ENCODE measurements at places on chromosomes 1 and 21. TPM values are rescaled to one million over a fixed set of nuclear protein-coding genes. Genes with fewer than 3 reads are reported as not detected.

SLC25A34 gene
- total RNA-seq, result 4.2 TPM

ILDR2 gene
- 23.2 TPM for total RNA-seq

DMRTA2 gene
- not detected for total RNA-seq

GRCh38 chr1:87240661-87241285, 87.9 kb upstream of the LMO4 start:
- no peak for DNase-seq

- no peak for DNase-seq
Measured at GRCh38 chr1:29575277-29575676, 339.0 kb downstream of the PTPRU start.

DNA sequence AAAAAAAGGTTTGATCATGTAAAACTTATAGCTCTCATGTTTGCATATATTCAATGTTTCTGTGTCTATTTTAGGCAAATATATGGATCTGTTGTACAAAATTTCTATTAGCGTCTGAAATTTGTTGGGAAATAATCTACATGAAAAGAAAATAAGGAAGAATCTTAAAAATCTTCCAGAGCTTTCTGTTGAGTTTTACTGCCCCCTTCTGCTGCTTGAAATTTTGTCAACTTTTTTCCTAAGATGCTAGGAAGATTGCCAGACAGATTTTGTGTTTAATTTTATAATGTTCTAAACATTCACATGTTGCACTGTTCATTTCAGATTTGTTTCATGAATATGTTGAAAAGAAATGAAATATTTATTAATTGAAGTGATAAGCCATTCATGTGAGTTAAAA, 2.5 kb upstream of the PTGS2 start:
- no peak for DNase-seq

GTF2B gene
- 19.9 TPM for total RNA-seq

DNA sequence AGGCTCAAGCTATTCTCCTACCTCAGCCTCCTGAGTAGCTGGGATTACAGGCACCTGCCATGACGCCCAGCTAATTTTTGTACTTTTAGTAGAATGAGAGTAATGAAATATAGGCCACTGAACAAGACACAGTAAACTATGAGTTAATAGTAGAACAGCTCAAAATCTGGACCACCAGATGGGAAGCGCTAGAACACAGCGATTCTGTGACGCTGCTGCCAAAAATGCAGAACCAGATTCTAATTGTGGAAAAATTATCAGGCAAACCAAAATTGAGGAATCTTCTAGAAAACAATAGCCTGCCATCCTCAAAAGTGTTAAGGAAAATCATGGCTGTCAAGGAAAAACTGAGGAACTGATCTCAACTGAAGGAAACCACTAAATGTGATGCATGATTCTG, 111.4 kb upstream of the TIAM1 start:
- DNase-seq, result no peak

ANXA9 gene
- 1.6 TPM for total RNA-seq

KIAA1614 gene
- 9.1 TPM for total RNA-seq

GRCh38 chr1:225567789-225568188, 85.1 kb downstream of the ENAH start:
- DNase-seq, result no peak

DNA sequence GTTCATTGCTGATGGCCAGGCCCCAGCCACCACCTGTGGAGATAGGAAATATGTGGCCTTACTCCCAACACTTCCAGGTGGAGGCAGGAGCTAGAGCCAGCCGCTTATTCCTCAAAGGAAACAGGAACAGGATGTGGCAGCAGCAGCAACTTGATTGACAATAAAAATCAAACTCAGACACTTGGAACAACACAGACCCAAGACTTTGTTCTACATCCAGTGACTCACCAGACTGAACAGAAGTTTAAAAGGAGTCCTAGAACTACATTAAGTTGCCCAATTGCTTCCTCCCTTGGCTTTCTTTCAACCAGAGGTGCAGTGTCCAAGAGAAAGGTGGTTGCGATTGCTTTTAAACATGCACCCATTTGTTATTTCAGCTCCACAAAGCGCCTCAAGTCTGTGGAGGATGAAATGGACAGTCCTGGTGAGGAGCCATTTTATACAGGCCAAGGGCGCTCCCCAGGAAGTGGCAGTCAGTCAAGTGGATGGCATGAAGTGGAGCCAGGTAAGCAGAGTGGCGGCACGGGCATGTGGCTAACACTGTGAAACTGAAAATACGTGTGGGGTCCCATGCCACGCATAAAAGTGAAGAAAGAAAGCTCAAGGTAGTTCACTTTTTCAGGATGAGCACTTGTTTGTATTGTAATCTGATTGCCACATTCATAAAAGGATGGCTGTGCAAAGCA, 276.6 kb downstream of the NFIA start:
- no peak for DNase-seq

GRCh38 chr1:20164694-20165202, 21.1 kb upstream of the UBXN10 start:
- DNase-seq, result peak; percentile 70

DNA sequence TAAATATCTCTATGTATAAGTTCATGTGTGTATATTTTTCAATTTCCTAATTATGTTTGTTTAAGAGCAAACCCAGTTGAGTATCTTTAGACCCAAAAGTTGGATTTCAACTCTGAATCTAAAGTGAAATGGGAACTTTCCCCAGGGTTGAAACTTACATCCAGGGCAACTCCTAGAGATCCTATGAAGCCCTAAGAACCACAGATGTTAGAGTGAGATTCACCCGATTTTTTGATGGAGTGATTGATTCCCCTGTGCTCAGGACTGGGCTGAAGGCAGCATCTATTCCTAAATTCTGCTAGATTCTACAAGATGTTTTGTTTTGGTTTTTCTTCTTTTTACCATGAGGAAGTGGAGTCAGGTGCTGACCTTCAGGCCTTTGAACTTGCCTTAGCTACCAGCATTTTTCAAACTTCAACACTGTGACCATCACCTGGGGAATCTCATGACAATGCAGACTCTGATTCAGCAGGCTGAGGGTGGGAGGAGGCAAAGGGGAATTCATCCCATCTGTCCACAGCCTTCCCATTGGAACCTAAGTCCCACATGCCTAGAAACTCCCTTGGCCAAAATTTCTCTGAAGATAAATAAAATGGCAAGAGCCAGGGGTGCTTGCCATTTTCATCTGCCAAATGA, 145.5 kb downstream of the ETS2 start:
- no peak for DNase-seq

DNA sequence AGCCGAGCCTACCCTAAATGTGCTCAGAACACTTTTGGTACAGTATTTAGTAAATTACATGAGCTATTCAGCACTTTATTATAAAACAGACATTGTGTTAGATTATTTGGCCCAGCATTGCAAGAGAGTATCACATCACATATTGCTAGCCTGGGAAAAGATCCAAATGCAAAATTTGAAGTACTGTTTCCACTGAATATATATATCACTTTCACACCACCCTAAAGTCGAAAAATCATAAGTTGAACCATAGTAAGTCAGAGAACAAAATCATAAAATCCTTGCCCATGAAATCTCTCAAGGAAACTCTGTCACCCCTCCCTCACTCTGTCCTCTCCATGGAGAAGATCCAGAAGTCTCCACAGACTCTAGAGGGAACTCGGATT, 33.1 kb downstream of the RGS8 start:
- DNase-seq, result no peak

TENT5C gene
- total RNA-seq, result 17.0 TPM

NOTCH2 gene
- 26.7 TPM for total RNA-seq

PKNOX1 gene
- 10.1 TPM for total RNA-seq

DNA sequence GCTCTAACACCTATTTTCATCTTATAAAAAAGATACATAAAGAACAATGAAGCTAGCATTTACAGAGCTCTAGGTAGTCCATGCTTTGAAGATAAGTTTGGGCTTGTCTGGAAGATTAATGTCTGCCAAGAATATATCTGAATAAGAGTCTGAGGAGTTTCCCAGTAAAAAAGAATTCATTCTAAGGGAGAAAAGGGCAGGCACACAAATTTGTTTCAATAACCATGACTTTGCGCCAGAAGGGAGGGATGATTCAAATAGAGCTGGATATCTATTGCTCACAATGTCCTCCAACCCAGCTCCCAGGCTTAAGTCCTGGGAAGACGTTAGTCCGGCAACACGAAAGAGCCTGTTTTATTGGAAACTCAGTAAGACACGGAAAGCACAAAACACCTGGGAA, 9.7 kb upstream of the TTLL7 start:
- no peak for DNase-seq

OR2L5 gene
- not detected for total RNA-seq

DNA sequence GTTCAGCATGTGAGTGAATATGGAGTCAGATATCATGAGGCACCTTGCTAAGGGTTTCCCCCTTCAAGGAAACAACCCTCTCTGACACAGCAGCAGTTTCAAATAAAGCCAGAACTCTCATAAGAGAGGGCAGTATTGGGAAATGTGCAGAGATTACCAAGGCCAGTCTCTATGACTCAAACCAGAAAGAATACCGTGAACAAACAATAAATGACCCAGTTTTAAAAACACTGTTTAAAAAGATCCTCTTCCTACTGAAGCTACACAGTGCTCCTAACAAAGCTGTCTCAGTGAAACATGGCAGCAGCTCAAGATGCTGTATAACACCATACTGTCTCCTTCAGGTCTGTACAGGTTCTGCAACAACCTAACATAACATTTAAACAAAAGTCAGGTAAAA, 102.6 kb downstream of the KIAA0319L start:
- no peak for DNase-seq

KRTAP21-2 gene
- total RNA-seq, result not detected

GRCh38 chr1:195894411-195894810, 713.8 kb downstream of the KCNT2 start:
- DNase-seq, result no peak

DNA sequence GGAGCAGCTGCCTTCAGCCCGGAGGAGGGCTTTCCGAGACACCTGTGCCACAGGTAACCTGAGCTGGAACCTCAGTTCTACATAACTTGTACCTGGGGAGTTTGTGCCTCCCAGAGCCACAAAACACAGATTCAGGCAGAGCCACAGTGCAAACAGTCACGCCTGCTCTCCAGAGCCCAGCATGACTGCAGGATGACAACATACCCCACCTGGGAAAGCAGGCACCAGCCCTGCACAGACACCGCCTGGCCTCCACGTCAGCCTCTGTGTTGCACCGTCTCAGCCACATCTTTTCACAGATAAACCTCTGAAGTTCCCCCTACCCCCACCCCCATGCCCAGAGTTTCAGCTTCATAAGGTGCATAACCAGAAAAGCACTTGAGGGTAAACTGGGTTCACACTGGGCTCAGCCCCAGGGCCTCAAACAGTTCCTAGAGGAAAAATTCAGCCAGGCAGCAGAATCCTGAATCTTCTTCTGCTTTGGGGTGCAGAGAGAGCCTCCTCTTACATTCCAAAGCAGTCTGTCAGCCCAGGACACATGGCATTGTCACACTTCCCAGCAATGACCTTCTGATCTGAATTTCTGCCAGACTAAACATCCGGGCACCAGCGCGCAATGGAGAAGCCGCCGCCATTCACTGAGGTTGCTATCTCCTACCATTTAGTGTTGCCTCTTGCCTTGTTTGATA, 229.5 kb downstream of the TOMM20 start:
- peak; percentile 83 for DNase-seq

TNNT2 gene
- total RNA-seq, result 4,112 TPM

DNA sequence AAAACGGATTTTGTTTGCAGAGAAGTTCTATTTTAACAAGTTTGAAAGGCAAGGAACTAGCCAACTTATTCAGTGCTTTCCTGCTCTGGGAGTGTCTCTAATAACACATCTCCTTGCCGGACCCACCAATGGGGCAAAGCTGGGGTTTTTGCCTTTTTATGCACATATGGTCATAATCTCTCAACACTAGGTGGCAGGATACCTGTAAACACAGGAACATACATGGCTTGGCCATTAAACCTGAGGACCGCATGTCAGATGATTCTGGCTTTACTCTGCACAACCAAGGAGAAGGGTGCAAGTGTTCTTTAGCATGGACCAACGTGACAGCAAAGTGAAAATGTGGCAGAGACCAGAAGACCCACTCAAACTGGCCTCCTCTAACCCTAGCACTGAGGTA, 4.9 kb downstream of the TMEM9 start:
- no peak for DNase-seq

DNA sequence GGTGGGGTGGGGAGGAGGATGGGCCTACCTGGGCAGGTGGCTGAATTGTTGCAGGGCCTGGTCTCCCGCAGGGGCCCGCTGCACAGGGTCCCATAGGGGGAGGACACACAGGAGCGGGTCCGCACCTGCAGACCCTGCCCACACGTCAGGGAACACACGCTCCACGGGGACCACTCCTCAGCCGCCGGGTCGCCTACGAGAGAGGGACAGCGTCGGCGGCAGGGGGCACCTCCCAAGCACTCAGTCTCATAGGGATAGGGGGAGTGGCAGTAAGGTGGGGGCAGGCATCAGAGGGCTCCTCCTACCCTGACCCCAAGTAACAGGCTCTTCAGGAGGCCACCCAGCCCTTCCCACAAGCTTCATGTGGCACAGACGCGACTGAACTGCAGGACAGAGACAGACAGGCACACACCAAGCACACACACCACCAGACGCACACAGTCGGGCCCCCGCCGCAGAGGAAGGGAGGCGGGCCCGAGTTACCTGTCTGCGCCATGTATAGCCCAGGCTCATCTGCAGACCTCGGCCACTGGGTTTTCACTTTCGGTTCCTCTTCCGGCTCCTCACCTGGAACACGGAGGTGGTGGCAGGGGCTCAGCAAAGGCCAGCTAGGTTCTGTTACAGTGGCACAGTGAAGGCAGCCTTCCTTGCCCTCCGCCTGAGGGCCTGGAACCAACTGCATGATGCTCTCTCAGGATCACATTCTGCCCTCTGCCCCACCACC, 19.8 kb downstream of the ADGRB2 start:
- DNase-seq, result no peak

DNA sequence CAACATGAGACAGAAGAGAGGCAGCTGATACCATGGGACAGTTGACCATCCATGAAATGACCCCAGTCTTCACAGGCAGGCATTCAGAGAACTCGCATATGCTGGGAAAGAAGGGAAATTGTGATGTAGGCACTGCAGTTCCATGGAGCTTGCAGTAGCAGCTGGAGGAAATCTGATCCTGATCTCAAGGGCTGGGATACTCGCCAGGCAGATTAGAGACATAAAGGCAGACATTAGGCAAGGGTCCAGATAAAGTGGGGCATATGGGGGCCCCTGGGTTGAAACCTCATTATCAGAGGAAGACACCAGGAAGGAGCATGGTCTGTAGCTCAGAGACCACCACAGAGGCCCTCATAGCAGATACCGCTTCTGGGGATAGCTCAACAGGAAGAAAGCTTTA, 48.7 kb upstream of the TNR start:
- DNase-seq, result no peak

GRCh38 chr1:226121587-226122400, 59.3 kb downstream of the H3-3A start:
- DNase-seq, result no peak

- no peak for DNase-seq
Measured at GRCh38 chr1:11920239-11920903, 5.9 kb downstream of the KIAA2013 start.

METTL18 gene
- 5.7 TPM for total RNA-seq

DNA sequence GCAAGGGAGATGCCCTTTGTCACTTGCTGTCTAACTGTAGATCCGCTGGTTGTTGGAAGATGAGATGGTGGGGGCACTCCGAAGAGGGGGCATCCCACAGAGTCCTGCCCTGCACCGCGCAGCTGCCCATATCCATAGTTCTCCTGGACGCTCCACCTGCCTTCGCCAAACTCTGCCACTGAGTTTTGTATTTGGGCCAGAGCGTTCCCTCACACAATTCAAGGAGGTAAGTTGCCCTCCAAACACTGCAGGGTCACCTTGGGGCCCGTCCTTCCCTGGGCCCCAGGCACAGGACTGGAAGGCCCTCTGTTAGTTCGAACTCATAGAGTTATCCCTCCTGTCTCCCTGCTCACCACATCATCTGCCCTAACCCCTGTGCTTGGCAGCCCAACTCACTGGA, 22.1 kb downstream of the HYI start:
- DNase-seq, result no peak

All from right atrium auricular region (tissue), 2 donors.